ENCODE measurements at places on chromosomes 7 and 10.

GRCh38 chr7:5388905-5389433, 34.7 kb downstream of the TNRC18 start:
- no peak for DNase-seq

- no peak for DNase-seq
These were observed 29.3 kb upstream of the CRYGN start for GRCh38 chr7:151469281-151469680.

DNA sequence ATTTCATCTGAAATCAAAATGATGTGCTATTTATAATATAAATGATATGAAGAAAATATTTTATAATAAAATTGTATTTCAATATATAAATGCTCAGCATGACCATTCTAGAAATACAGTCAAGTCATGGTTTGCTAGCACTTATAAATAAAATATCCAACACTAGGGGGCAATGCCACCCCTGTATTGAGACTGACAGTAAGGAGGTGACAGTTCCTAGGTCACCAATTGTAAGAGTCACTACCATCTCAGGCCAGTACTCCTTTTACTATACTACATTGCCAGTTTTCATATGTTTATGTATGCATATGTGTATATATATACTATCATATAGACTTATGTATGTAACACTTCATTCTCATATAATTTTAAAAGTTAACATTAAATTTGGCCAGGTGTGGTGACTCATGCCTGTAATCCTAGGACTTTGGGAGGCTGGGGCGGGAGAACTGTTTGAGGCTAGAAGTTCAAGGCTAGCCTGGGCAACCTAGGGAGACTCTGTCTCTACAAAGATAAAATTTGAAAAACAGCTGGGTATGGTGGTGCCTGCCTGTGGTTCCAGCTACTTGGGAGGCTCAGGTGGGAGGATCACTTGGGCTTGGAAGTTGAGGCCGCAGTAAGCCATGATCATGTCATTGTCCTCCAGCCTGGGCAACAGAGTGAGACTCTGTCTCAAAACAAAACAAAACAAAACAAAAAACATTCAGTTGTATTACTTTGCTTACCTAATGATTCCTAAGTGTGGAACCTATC, 2.4 kb upstream of the CNOT4 start:
- DNase-seq, result peak; percentile 22

DNA sequence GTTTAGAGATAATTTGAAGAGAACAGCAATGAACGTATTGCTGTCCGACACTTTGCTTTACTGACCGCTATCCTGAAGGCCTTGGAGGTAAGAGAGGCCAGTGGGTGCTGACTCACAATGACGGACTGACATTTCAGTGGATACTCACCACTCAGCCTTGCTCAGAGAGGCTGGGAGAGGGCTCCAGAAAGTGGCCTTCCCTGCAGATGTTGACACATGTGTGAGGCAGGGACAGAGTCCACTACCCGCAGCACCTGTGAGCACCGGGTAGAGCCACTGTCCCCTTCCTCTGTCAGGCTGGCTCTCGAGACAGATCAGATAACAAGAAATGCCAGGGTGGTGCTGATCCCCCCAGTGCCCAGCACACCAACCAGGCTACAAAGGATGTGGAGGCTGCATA, 75.0 kb downstream of the GPR26 start:
- DNase-seq, result no peak

DNA sequence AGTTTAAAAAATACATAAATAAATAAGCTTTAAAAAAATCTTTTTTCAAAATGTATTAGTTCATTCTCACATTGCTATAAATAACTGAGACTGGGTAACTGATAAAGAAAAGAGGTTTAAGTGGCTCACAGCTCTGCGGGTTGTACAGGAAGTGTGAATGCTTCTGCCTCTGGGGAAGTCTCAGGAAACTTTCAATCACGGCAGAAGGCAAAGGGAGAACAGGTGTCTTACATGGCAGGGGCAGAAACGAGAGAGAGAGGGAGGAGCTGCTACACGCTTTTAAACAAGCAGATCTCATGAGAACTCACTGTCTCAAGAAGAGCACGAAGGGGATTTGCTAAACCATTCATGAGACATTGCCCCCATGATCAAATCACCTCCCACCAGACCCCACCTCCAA, 114.6 kb downstream of the DNAJC1 start:
- no peak for DNase-seq

Measured in RWPE1 (cell line).